BJ (cell line): ENCODE measurements at places on chromosomes 11 and 22.

- no peak for DNase-seq
These were observed 877 bp downstream of the SLC25A17 start for GRCh38 chr22:40818192-40818746.

GRCh38 chr11:94295534-94295933, 8.8 kb upstream of the IZUMO1R start:
- no peak for DNase-seq

DNA sequence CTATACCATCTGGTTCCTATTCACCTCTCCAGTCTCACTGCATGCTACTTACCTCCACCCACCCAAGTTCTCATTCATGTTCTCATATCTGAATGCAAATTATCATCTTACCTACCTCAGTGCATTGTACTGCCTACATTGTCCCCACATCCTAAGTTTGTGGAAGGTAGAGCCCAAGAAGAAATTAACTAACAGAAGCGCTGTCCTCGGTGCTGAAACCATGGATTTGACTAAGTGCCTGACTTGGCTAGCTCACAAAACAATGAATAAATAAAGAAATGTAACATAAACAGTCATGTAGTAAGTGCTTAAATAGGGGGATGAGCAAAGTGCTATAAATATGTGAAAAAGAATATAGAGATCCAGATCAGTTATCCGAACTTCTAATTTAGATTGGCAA, 63.2 kb downstream of the GRIA4 start:
- DNase-seq: no peak

- no peak for DNase-seq
These were observed 128.8 kb downstream of the APIP start for GRCh38 chr11:34787348-34787747.

GRCh38 chr11:111607751-111608150, 5.5 kb downstream of the SIK2 start:
- no peak for DNase-seq

GRCh38 chr11:87322568-87322967, 284.8 kb downstream of the TMEM135 start:
- no peak for DNase-seq

- no peak for DNase-seq
These were observed 28.1 kb upstream of the SCARF2 start for GRCh38 chr22:20465759-20466077.

- DNase-seq: no peak
These were observed 210.6 kb downstream of the NTM start for GRCh38 chr11:131581046-131581445.

- no peak for DNase-seq
These were observed 29.9 kb upstream of the MALAT1 start for GRCh38 chr11:65468874-65469333.

- no peak for DNase-seq
These were observed 20.3 kb upstream of the APLP2 start for GRCh38 chr11:130049328-130049771.

GRCh38 chr11:112882494-112883381, 78.5 kb upstream of the NCAM1 start:
- DNase-seq: no peak

GRCh38 chr11:34028425-34028824, 23.1 kb upstream of the CAPRIN1 start:
- no peak for DNase-seq

DNA sequence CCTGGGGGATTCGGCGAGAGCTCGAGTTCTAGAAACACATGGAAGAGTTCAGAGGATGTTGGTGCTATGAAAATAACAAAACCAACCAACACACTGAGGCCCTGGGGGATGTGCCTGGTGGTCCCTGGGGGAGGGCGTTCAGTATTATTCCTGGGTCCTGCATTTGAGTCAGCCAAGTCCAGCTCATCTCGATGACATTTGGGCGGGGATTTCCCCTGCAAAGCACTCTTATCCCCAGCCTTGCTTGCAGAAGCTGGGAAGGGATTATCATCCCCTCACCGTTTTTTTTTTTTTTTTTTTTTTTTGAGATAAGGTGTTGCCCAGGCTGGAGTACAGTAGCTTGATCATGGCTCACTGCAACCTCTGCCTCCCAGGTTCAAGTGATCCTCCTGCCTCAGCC, 2.1 kb upstream of the SMIM38 start:
- no peak for DNase-seq

GRCh38 chr11:3015796-3016195, 23.7 kb upstream of the NAP1L4 start:
- no peak for DNase-seq

DNA sequence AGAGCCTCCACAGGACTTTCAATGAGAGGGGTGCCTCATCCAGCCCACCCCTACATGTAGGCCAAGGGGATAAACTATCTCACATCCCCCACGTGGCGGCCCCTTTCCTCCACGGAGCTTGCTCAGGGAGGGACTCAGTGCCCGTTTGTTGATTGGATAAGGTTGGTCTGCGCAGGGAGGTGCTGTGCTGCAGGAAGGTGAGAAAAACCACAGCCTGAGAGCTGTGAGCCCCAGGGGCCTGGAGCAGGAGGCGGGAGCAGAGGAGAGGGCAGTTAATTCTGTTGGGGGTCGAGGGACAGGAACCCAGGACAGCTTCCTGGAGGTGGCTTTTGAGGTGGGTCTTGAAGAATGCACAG, 31.9 kb upstream of the ATXN10 start:
- DNase-seq: no peak

- DNase-seq: no peak
These were observed 10.6 kb upstream of the CSNK1E start for GRCh38 chr22:38327805-38328204.

GRCh38 chr11:120088056-120088455, 49.9 kb downstream of the TRIM29 start:
- no peak for DNase-seq

GRCh38 chr22:22604326-22605073, 39.9 kb upstream of the GGTLC2 start:
- no peak for DNase-seq

- no peak for DNase-seq
These were observed 54.1 kb upstream of the ARHGAP42 start for GRCh38 chr11:100632941-100633452.

- DNase-seq: no peak
These were observed 56.7 kb downstream of the TP53I11 start for GRCh38 chr11:44893846-44894617.

- no peak for DNase-seq
These were observed 28.8 kb downstream of the IGSF9B start for GRCh38 chr11:133927690-133928627.

DNA sequence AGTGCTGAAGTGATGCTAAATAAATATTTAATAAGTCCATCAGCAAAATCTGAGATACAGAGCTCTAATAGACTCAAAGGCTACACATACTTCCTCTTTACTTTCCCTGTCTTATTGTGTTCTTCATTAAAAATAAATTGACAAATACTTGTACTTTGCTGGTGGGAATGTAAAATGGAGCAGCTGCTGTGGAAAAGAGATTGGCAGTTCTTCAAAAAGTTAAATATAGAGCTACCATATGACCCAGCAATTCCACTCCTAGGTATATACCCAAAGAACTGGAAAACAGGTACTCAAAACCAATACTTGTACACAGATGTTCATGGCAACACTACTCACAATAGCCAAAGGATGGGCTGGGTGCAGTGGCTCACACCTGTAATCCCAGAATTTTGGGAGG, 76.0 kb downstream of the RBFOX2 start:
- DNase-seq: no peak
